Nucleus accumbens (tissue), 56 donors: ENCODE measurements at places on chromosomes 4 and X.

DNA sequence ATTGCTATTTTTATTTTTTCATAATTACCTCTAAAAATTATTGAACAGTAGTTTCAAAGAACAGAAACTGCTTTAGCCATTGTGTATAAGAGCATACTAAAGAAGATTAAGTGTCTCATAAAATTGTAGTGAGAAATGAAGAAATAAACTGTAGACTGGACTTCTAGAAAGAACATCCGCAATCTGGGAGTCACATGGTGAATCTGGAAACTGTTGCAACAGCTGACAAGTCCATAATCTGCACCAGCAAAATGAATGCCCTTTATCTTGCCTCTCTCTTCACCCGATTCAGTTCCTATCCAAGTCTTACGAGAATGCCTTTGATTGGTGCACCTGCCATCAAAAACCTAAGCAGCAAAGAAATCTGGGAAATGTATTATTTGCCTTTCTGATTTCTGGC, 312.9 kb downstream of the NAF1 start:
- no peak for DNase-seq

DNA sequence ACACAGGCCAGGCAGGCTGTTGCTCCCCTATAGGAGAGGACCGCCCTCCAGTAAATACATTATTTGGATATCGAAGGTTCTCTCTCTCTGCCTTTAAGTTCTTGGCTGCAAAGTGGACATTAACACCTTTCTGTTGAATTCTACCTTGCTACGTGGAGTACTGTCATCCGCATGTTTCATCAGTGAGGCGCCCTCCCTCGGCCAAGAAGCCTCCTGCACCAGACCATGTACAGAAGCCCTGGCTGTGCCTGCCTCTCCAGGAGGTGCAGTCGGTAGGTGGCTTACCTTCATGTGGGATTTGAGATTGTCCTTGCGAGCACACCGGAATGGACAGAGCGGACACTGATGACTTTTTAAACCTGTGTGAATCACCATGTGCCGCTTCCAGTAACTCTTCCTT, 46.7 kb downstream of the ZNF827 start:
- no peak for DNase-seq

DNA sequence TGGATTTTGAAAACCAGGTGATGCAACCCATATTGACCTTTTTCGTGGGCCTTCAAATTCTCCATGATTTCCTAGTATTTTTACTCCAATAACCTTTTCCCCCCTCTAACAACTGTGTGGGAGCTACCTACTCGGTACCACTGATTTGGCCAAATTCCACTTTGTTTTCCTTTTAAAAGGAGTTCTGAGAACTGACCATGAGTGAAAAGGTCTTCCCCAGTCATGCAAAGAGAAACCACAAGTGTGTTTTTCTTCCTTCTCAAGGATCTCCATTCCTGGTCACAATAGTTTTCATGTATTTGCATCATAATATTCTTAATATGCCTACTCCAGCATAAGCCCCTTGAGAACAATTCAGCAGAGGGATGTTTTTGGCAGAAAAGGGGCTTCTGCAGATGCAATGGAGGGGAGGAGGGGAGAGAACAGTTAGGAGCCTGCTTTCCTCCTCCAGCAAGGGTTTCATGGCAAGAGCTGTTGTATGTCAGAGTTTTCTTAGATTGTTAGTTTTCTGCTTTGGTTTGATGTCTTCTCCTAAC, 195.3 kb upstream of the ANXA3 start:
- no peak for DNase-seq

- no peak for DNase-seq
These were observed 13.5 kb downstream of the DCHS2 start for GRCh38 chr4:154478128-154478527.

DNA sequence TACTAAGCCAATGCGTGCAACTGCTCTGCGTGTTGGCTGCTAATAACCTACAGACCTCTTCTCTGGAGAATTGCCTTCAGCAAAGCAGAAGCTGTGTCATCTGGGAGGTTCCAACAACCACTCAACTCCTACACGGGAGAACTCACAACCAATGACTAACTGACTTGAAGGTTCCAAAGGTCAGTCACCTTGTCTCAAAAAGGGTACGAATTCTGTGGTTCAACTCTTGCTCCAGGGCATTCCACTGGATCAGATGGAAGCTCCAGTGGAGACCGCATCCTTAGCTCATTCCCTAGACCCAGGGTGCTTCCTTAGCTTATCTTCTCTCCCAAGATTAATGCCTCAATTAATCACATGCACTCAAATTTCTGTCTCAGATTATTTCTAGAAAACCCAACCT, 222.7 kb downstream of the CHIC2 start:
- DNase-seq, result no peak

GRCh38 chrX:40068048-40068447, 29.7 kb downstream of the BCOR start:
- no peak for DNase-seq

GRCh38 chr4:104531390-104531789, 36.7 kb upstream of the CXXC4 start:
- no peak for DNase-seq

- no peak for DNase-seq
These were observed 149.8 kb upstream of the NOCT start for GRCh38 chr4:138865765-138866164.
